ENCODE measurements at places on chromosomes 4 and X.
A peak's percentile ranks its signal among the peaks of the same experiment; 100 is the strongest.

DNA sequence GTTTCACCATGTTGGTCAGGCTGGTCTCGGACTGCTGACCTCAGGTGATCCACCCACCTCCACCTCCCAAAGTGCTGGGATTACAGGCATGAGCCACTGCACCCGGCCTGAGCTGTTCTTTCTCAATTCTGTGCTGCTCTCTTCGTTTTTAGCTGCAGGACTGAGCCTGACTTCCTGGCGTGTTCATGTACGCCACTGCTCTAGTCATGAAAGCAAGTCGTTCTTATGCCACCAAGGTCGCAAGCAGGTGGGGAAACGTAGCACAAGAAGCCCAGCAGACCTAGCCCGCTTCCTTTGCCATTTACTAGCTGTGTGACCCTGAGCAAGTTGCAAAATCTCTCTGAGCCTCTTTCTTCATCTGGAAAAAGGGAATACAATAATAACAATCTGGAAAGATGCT, 43.4 kb downstream of the MED28 start:
- no peak for DNase-seq

DNA sequence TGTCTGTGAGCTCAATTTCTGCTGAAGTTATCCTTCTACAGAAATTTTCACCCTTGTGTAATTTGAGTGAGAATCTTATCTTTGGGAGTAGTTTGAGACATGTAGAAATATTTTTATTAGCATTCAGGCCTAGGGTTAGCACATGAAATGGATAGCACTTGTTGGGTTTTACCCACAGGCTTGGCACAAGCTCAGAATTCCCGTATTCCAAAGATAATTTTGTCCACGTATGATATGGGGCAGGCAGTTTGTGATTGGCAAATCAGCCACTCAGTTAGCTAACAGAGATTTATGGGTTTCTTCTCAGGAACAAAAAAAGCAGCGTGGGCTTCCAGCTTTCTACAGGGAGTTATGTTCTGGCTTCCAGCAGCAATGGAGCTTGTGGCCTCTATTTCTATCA, 117.9 kb upstream of the DCAF8L1 start:
- DNase-seq = no peak

DNA sequence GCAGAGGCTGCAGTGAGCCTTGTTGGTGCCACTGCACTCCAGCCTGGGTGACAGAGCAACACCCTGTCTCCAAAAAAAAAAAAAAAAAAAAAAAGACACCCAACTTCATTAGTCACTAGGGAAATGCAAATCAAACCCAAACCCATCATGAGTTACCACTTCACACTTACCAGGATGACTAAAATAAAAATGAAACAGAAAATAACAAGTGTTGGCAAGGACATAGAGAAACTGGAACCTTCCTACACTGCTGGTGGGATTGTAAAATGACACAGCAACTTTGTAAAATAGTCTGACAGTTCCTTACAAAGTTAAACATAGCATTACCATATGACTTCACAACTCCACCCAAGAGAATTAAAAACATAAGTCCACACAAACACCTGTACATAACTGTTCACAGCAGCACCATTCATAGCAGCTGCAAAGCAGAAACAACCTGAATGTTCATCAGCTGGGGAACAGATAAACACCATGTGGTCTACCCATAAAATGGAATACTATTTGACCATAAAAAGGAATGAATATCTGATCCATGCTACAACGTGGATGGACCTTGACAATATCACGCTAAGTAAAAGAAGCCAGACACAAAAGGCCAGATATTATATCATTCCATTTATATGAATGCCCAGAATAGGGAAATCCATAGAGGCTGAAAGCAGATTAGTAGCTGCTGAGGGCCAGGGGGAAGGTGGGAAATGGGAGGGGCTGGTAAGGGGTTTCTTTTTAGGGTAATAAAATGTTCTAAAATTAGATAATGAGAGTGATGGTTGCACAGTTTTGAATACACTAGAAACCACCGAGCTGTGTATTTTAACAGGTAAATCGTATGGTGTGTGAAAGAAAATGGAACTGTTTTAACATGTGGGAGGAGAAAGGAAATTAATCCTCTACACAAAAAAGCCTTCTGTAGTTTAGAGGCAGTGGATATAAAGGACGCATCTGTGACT, 18.3 kb downstream of the CD99L2 start:
- DNase-seq = no peak

DNA sequence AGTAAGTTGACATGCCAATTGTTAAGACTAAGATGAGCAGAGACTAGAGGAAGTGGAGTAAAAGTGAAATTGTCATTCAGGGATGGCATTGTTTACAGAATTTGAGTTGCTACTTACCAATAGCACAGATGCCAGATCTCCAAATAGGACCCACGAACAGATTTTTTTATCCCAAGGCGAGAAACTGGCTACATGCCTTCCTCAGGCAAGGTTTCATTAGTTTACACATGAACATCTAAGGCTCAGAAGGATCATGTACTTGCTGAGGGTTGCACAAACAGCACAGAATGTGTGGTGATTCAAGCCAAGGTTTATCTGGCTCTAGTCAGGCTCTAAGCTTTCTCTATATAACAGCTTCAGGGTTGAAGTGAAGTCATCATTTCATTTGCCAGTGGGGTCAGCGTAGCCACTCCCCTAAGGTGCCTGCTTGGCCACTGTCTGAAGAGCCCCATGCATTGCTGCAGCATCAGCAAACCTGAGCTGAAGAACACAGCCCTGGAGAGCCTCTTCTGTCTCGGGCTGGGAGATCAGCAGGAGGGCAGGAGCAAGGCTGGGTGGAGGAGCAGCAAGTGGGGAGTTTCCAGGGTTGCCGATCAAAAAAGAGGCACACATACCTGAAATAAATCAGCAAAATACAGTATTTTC, 193.0 kb upstream of the LCORL start:
- no peak for DNase-seq

GRCh38 chrX:30652527-30653414, 452 bp upstream of the GK start:
- peak; percentile 96 for DNase-seq

DNA sequence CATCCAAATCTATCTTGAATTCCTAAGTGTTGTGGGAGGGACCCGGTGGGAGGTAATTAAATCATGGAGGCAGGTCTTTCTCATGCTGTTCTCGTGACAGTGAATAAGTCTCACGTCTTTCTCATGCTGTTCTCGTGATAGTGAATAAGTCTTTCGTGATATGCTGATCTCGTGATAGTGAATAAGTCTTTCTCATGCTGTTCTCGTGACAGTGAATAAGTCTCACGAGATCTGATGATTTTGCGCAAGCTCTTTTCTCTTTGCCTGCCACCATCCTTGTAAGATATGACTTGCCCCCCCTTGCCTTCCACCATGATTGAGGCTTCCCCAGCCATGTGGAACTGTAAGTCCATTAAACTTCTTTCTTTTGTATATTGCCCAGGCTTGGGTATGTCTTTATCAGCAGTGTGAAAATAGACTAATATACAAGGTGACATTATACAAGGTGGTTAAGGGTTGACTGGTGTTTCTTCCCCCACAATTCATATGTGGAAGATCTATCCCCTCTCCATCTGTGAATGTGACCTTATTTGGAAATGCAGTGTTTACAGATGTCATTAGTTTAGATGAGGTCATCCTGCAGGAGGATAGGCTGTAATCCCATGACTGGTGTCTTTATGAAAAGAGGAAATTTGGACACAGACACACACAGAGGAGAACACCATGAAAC, 27.6 kb downstream of the ARSD start:
- DNase-seq = no peak

GRCh38 chr4:112003231-112003907, 141.9 kb upstream of the FAM241A start:
- DNase-seq = no peak

DNA sequence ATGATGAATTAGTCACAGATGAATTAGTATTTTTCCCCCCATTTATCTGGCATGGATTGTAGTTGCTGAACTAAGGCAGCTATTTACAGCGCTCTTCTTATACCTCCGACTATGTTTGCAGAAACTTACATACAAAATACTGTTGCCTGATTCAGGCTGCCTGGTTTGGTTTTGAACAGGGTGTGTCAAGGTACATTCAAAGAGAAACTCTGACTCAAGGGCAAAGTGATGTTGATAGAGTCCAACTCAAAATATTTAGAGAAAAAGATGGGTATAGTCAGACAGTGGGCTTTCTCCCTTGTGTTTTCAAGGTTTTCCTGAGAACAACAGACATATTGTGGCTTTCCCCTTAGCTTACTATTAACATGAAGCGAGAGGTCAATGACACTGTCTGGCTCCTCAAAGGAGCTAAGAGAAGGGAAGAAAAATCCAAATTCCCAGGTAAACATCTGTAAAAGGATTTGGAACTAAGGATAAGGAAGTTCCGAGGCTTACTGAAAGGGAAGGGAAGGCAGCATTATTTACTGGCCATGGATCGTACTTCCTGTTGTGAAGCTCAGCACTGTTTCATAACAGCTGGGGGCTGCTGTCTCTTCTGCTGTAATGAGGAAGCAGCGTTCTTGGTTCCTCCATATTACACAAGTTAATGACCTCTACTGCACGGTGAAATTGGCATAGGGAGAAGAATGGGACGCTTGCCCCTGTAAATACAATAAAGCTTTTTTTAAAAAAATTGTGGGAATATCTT, 30.9 kb downstream of the FAM9C start:
- no peak for DNase-seq

Data from left ventricle myocardium superior (tissue), 1 donor.